ENCODE measurements at places on chromosomes 3 and 15.

DNA sequence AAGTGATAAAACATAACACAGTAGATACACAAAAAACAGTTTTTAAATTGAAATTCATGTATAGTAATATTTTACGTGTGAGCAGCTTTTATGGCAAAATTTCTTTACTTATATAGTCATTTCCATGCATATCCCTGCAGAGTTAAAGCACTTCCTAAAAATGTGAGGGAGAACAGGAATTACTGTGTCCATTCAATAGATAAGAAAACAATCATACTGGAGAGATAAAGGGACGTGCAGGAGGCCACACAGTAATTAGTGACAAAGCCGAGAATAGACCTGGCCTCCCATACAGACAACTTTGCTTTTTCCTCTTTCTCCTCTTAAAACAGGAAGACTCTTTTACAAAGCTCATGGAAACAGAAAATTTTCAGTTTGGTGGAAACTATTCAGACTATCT is 247.5 kb downstream of the CDIN1 start:
- DNase-seq: no peak

- DNase-seq: no peak
These were observed 52.1 kb downstream of the VGLL4 start for GRCh38 chr3:11591391-11592282.

GRCh38 chr3:50972029-50972428 is 297.3 kb downstream of the DOCK3 start:
- no peak for DNase-seq

GRCh38 chr3:53140847-53141845 is 10.9 kb upstream of the RFT1 start:
- DNase-seq: peak; percentile 56

DNA sequence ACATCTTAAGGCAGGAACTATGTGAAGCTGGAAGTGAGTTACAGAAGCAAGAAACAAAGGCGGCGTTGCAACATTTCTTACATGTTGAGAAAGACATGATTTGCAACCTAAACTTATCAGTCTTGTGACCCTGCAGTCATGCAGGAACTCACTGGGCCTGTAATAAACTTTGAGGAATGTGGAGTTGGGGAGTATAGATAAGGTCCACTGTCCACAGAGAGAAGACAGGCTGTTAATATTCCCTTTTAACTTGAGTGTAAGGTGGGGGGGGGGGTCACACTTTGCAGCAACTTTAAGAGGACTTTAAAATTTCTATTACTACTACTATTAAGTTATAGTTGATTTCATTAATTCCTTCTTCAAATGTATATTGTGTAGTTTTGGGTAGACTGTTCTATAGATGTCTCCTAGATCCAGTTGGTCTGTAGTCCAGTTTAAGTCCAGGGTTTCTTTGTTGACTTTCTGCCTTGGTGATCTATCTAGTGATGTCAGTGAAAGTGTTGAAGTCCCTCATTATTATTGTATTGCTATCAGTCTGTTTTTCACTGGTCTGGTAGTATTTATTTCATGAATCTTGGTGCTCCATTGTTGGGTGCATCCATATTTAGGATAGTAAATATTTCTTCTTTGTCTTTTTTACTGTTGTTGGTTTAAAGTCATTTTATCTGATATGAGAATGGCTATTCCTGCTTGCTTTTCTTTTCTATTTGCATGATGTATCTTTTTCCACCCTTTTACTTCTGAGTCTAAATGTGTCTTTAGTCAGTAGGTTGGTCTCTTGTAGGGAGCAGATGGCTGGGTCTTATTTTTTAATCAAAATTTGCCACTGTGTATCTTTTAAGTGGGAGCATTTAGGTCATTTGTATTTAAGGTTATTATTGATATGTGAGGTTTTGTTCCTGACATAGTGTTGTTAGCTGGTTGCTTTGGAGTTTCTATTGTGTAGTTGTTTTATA is 15.6 kb upstream of the FAM98B start:
- no peak for DNase-seq

DNA sequence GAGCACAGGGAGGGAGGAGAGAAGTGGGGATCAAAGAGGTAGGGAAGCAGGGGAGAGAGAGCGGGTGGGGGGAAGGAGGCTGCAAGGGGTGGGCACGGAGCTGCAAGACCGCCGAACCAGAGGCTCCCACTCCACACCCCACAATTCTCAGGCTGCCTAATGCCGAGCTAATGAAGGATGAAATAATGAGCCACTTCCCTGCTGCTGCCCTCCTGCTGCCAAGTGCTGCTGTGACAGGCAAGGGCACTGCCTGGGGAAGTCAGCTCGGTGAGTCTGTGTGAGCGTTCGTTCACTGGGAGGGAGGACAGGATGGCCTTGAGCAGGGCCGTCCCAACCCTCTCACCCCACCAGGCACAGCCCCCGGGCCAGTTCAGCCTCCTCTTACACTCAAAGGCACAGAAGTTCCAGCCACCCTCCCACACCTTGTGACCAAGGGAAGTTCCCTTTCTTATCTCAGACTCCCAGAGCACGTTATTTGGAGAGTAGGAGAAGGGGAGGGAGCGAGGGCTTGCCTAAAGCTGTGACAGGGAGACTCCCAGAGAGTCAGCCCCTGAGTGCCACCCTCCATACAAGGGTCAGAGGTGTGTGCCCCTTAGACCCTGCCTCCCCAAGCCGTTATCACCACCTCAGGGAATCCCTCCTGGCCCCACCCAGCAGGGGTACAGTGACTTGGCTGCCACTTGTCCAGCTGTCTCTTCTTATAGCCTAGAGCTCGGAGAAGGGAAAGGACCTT is 12.4 kb downstream of the GLYCTK start:
- peak; percentile 18 for DNase-seq

GRCh38 chr3:103337179-103337845 is 902.5 kb downstream of the ZPLD1 start:
- DNase-seq: no peak

- no peak for DNase-seq
These were observed 393.5 kb upstream of the TBL1XR1 start for GRCh38 chr3:177590826-177591225.

- DNase-seq: no peak
These were observed 101.6 kb downstream of the SLC25A26 start for GRCh38 chr3:66322436-66322835.

DNA sequence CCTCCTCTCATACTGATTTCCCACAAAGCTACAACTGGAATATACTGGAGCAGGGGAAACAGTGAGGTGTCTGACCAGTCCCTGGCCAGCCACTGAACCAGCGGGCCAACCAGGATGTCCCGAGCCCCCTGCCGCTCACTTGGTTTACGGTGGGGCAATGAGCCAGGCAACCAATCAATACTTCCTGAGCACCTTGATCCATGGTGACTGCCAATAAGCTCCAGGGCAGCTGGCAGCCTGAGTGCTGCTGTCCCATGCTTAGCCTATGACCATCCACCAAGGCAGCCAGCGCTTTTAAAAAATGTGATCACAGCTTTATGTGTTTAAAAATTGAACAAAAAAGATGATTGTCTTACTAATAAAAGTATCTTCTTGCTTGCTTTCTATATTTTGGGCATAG is 4.2 kb downstream of the SCN10A start:
- DNase-seq: no peak

DNA sequence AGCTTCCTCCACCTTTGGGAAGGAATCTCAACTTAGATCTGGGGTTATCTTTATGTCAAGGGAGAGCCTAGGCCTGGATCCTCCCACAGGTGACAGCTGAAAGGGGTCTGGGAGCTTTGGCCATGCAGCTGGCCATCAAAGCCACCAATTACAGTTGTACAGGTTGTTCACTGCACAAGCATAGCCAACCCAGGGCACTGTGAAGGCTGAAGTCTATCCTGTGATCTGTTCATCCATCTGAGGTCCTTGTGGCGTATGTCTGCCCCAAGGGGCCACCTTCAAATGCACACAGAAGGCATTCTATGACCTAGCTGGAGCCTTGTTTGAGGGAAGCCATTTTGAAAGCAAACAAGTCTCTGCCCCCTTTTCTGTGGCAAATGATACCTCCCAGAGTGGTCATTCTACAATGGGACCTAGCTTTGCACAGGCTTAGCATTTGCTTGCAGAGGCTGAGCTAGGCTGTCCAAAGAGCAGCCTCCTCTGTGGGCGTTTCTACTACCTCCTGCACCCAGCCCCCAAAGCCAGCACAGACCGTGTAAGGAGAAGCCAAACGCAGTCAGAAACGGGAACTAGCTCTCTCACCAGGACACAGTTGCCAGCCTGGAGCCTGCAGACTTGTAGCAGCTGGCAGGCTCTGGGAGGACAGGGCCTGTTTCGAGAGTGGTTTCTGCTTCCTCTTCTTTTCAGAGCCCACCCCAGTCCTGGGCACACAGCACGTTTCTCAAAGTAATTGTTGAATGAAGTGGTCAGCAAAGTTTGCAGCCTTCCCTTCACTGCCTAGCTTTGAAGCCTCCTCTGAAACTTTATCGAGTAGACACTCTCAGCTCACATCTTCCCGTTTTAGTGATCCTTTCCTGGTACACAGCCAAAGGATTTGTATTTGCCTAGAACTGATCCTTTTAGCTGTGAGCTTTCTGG is 157.3 kb upstream of the SMAD3 start:
- no peak for DNase-seq

DNA sequence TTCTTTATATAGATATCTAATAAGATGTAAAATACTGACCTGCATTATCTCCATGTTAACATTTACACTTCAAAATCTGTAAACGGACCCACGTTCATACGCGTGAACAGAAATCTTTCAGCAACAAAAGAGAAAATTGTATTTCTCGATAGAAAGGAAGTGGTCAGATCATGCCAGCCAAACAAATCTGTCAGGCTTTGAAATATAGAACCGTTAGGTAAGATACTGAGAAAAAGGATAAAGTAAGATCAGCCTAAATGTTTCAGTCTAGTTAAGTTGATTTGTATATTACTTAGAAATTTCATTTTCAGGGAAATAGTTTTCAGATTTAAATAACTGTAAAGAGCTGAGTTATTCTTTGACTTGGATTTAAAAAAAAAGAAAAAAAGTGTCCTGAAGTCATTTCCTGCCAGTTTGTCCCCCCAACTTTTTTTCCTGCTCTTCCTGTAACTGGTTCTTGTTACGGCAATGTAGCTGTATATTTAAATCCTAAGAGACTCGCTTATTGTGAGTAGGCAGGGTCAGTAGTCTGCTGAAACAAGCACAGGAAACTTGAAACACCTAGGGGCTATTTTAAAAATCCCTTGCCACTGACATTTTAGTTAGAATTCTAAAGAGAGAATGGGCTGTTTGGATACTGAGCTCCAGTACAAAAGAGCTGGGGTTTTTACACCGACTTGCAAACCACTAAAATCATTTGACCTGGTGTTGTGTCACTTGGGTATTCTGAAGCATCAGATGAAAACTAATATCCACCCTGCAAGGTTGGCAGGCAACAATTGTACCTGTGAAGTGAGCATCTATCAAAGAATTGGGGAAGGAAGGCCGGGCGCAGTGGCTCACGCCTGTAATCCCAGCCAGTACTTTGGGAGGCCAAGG is 237.5 kb downstream of the UBE2E2 start:
- DNase-seq: no peak

DNA sequence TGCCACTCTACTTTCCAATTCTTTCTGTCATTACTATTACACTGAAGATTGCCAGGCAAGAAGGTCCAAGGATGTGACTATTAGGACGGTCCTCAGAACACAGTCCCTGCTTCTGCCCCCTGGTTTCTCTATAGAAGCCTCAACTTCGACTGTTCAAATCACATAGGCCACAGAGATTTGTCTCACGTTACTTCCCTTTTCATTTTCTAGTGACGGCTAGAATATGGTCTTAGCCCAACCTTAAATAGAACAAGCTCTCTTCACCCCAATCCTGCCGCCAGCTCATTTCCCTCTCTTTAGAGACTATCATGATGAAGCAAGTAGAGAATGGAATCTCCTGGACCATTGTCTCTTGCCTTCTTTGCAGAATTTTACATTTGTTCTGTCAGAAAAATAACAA is 84.9 kb downstream of the TIGIT start:
- DNase-seq: no peak

- no peak for DNase-seq
These were observed 23.8 kb downstream of the SLC6A20 start for GRCh38 chr3:45772341-45773035.

GRCh38 chr3:180332608-180333007 is 269.4 kb upstream of the TTC14 start:
- DNase-seq: no peak

DNA sequence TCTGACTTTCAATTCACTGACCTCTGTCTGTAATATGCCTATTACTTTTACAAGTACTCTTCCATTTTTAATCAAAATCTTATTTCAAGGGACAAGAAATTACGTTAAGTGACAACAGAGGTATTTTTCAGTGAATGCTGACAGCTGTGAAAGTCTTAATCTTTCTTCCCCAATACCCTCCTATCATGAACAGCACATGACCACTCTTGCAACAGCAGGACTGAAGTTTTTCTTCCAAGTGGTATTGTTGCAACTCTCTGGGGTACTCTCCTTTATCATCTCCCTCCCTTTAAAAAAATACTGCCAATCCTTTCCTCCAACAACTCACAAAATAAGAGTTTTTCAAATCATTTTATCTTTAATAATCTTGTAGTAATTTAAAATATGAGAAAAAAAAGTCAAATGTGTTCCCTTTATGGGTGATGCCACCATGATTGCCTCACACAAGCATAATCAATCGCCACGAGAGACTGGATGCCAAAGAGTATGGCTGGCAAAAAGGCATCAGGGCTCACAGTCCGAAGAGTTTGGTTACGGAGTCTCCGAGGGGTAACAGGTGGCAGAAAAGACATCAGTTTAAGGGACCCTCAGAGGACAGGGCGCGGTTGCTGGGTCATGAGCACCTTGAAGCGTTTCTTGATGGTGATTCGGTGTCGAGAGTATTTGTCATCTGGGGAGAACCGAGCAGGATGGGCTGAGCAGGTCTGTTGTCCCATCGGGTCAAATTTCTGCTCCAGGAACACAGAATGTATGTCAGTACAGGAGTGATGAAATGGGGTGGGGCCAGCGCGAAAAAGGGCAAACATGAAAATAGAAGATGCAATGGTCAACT is 1.3 kb downstream of the NOP10 start:
- no peak for DNase-seq

DNA sequence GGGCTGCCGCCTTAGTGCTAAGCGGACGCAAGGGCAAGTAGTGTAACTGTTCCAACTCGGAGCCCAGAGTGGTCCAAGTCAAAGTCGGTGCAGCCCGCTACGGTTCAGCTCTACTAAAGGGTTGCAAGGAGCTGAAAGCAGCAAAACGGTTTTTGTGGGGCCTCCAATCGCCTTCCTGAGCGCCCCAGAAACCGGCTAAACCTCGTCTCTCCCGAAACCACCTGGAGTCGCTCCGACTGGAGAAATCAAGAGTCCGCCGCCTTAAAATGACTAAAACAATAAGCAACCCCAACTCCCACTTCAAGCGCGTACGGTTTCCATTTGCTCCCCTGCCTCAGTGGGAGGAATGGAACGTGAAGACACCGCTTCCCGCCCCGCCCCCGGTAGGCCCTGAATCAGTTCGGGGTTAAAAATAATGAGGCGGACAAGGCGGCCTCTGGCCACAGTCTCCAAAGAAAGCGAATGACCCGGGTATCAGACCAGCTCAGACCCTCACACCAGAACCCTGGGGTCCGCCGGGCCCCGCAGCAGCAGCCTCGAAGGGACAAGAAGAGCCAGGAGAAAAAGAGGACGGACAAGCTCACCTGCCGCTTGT is 401 bp downstream of the SEC11A start:
- peak; percentile 51 for DNase-seq

DNA sequence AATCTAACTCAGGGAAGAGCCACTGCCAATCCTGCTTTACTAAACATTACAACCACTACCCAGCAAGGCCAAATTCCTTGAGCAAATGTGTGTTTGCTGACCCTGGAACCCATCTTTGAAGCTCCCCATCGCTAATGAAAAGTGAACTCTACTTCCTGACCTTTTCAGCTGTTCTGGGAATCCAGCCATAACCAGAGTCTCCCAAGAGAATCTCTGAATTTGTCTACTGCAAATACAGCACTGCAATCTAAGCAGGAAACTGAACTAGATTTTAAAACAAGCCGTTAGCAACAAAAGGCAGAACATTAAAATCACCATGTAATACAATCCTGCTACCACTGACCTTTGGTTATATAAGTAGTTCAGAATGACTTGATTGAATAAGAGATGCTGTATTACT is 309.2 kb downstream of the MAGI1 start:
- no peak for DNase-seq

Measured in MCF 10A (cell line).